Erythroblast (primary cell): ENCODE measurements at places on chromosomes 5 and 9.

GRCh38 chr9:106755736-106756135, 107.2 kb upstream of the ZNF462 start:
- no peak for DNase-seq

DNA sequence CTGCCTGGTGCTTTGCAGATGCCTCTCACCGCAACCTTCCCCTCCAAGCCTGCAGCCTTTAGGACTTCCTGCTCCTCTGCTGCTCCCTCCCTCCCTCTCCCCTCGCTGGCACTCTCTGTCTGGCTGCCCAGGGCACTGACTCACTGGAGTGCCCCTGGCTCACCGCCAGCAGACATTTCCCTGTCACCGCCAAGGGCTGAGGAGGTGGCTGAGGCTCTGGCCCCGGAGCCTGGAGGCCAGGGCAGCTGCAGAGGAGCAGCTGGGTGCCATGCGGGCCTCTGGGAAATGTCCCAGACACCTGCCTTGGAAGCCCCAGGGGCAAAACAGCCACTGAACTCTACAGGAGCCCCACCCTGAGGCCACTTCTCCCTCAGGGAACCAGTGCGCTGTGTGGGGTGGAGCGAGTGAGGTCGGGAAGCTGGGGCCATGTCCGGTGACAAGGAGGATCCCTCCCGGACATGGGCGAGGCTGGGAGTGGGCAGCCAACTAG, 53.4 kb downstream of the TENT4A start:
- DNase-seq, result no peak

GRCh38 chr9:92740969-92741368, 23.7 kb downstream of the BICD2 start:
- DNase-seq, result no peak

- no peak for DNase-seq
Observed at GRCh38 chr5:94690778-94691177, 72.3 kb downstream of the SLF1 start.

DNA sequence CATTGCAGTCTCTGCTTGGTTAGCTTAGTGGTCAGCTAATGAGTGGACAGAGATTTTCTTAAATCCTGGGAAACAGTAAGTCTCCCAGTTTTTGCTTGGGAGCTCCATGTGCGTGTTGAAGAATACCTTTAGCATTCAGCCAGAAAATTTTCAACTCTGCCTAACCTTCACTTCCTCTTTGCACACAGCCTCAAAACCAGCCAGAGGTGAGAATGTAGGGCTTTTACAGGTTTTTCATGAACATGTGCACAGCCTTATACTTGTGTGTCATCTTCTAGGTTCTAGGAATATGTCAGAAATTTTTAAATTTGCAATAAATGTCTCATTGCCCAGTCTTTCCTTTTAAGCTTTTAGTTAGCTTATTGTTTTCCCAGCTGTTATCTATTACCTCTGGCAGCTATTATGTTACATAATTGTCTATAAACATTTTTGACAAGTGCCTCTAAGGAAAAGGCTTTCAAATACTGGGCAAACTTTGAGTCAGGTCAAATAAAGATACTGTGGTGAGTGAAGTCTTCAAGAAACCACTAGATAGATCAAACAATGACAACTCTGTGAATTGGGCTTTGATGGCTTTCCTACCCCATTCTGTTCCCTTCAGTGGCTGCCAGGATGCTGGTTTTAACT, 12.7 kb downstream of the ADGRV1 start:
- no peak for DNase-seq

GRCh38 chr9:98962861-98963260, 19.2 kb downstream of the COL15A1 start:
- DNase-seq, result no peak

DNA sequence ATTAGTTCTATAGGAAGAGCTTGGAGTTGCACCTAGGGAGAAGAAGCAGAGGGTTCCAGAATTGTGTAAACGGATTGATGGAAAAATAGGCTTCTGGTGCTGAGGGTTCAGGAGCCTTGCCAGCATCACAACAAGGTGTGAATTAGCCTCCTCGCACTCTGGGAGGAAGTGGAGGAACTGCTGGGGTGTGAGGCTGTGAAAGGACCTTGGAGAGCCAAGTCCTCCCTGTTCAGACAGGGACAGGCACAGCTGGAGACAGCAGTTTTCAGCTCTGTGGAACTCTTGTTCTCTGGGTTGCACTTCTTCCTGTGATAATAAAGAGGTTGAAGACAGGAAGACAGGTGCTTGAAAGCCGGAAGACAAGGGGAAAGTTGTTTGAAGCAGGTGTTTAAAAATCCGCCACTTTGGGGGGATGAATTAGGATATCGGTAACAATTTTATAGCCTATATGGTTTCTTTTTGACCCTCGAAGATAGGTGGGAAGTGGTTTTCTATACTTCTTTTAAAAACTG, 22.6 kb downstream of the DAPK1 start:
- peak; percentile 39 for DNase-seq

- no peak for DNase-seq
Observed at GRCh38 chr9:2599896-2600295, 21.7 kb upstream of the VLDLR start.

GRCh38 chr5:10552183-10553143, 11.4 kb upstream of the ANKRD33B start:
- no peak for DNase-seq

DNA sequence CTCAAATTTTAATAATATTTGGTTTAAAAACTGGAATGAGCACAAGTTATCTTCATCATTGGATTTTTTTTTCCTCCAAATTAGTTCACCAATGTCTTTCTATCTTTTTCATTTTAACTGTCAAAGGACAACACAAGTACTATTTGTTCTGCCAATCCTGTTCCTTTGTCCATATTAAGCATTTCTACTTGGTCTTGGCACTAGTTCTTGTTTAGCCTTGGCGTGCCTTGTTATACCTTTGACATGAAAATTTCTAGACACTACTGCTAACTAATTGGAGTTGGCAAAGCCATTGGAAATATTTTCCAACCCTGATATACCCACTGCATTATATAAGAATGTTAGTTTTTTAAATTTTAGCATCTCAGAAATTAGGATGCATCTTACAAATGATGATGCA, 3.8 kb downstream of the SPINK6 start:
- no peak for DNase-seq

GRCh38 chr5:136164226-136164625, 28.7 kb downstream of the SMIM32 start:
- no peak for DNase-seq

DNA sequence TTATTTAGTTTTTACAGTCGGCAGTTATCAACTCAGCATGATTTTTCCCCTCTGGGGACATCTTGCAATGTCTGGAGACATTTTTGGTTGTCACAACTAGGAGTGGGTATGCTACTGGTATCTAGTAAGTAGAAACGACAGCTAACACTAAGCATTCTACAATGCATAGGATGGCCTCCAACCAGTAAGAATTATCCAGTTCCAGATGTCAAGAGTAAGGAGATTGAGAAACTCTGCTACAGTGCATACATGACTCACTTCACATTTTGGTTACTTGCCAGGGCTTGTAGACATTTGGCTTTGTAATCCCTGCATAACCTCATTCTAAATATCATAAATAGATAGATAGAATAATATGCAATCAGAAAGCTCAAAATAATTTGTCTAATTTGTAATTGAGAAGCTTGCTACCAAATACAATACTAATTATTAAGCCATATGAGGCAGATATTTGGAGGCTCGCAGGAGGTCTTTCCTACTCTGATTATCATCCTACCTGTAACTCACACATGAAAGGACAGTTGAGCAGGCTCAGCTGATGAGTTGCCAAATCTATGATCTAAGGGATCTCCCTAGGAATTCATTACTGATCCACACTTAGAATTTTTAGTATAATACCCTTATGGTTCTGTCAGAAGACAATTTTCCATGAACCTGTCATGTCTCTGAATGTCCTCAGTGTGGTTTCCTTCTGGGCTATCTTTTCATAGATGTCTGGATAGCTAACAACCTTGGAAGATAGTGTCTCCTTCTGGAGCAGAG, 346.9 kb upstream of the TLE4 start:
- DNase-seq, result no peak

GRCh38 chr5:135978212-135978631, 23.4 kb upstream of the LECT2 start:
- DNase-seq, result no peak

DNA sequence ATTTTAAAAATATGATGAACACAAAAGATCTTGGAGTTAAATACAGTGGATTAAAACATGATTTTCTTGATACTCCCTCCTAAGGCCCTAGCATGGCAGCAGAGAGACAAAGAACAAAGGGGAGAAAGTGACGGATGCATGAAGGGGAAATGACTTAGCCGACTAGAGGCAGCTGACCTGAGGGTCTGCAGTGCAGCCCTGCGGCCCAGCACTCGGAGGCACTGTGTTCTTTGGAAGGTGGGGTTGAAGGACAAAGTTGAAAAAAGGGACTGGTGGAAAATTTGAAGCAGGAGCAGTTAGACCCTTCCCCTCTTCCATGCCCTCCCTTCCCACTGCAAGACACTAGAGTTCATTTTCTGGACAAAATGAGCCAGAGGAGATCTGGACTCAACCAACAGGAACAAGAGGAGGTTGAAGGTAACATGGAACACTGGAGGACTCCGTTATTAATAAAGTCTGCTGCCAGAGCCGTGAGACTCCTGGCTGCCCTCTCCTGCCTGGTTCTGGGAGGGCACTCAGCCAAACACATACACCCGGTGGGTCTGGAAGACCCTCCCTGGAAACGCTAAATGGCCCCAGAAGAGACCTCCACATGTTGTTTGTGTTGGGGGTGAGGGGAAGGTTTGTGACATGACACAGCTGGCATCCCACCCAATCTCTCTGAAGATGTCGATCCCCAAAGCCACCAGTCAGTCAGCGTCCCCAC, 98.1 kb downstream of the JMY start:
- no peak for DNase-seq

- DNase-seq, result no peak
Observed at GRCh38 chr9:101673642-101674041, 64.8 kb downstream of the GRIN3A start.

- no peak for DNase-seq
Observed at GRCh38 chr9:126956917-126957686, 42.5 kb downstream of the RALGPS1 start.

DNA sequence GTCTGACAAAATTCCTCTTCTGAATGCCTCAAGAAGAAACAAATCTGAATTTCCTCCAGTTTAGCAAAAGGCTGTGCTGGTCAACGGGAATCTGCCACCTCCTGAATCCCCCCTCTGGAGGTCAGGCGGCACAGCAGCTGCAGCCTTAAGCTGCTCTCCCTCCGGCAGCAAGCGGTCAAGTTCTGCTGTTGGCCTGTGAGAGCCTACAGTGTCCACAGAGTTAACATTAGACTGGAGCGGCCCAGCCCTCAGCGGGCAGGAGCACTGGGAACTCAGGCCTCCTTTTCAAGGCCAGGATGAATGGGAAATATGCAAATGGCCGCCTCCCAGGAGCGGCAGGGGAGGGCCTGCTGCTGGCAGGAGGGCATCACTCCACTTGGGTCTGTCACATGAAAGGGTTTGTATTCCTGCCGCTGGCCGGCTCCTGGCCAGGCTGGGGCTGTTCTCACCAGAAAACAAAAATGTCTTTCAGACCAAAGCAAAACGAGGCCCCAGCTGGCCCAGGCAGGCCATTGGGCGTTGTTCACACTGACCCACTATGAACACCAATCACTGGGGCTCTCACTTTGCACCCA, 8.2 kb downstream of the ACSL6 start:
- no peak for DNase-seq

DNA sequence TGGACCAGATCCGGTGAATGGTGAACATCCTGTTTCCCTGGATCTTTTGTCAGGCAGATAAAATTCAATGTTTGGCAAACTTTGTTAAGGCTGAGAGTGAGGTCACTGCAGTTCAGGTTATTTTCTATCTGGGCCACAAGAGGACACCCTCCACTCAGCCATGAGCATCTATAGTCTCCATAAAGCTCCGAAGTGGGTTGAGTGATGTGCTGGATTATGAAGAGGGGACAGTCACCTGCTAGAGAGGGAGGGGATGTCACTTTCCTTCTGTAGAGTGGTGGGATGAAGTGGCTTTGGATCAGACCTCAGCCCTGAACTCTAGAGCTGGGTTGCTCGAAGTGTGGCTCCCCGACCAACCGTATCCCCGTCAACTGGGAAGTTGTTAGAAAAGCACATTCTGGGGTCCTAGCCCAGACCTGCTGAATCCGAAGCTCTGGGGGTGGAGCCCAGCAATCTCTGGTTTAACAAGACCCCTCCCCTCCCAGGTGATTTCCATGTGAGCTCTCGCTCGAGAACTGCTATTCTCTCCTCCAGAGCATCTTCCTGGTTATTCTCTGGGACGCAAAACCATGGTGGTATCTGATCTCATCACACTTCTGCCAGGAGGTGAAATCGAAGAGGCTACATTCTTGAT, 31.8 kb upstream of the FGF1 start:
- no peak for DNase-seq

- no peak for DNase-seq
Observed at GRCh38 chr5:142529626-142530278, 156.1 kb downstream of the FGF1 start.

DNA sequence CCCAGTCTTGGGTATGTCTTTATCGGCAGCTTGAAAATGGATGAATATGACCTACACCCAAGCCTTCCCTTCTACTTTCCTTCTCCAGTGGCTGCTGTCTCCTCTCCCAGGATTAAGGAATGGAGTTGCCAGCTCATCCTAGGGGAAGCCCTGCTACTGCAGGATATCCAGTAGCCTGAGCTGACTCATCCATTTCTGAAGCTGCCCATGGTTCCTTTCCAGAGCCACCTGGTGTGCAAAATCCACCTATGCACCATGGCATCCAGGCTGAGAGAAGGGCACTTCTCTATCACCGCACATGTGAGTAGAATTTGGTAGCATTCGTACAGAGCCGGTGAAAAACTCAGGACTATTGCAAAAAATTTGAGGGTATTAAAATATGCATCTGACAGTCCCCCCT, 290.8 kb downstream of the YTHDC2 start:
- DNase-seq, result no peak

- DNase-seq, result no peak
Observed at GRCh38 chr5:11301171-11301570, 540.1 kb upstream of the DAP start.

DNA sequence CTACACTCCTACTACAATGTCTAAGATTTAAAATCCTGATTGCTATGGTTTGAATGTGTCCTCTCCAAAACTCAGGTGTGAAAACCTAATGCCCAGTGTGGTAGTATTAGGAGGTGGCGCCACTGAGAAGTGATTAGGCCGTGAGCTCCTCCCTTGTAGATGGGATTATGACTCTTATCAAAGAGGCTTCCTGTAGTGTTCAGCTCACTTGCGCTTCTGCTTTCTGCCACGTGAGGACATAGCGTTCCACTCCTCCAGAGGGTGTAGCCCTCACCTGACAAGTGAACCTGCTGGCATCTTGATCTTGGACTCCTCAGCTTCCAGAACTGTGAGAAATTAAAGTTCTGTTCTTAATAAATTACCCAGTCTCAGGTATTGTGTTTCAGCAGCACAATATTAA, 33.0 kb upstream of the WHRN start:
- no peak for DNase-seq
